ENCODE measurements at places on chromosomes 7 and 10.

DNA sequence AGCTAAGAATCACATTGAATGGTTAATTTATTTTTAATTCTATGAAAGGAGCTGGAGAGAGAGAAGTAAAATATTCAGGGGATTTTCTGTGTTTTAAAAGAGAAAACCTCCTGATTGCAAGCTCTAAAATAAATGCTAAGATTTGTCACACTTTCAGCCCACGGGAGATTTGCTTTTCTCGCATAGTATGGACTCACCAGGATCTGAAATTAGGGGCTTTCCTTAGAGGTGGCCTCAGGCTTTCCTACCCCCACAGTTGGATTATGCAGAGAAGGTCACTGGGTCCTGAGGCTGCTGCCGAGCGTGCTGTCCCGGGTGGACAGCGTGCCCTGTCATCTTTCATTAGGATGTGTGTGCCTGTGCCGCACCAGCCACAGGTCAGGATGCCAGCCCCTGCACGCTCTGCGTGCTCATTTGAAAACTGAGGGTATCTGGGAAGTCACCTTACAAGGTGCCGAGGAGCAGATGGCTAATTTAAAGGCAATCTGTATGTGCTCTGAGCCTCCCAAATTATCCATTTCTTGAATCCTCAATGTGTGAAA is 258.8 kb downstream of the CELF2 start:
- no peak for DNase-seq

- no peak for DNase-seq
These were observed 734.7 kb downstream of the KCNMA1 start for GRCh38 chr10:76902949-76903348.

DNA sequence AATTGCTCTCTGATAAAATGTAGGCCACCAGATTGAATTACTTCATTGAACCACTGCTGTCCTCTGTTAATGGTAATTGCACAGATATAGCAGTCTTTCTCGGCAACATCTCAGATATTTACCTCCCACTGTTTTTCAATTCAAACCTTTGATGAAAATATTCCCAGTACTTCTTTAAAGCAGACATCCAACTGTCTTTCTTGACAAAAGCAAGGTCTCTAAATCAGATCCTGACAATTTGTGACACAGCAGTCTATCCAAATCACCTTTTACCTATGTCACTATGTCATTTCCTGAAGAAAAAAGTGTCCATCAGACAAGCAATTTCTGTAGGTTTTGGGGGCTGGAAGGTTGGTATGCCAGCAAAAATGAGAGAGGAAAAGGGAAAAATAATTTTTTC is 555.7 kb downstream of the AUTS2 start:
- no peak for DNase-seq

DNA sequence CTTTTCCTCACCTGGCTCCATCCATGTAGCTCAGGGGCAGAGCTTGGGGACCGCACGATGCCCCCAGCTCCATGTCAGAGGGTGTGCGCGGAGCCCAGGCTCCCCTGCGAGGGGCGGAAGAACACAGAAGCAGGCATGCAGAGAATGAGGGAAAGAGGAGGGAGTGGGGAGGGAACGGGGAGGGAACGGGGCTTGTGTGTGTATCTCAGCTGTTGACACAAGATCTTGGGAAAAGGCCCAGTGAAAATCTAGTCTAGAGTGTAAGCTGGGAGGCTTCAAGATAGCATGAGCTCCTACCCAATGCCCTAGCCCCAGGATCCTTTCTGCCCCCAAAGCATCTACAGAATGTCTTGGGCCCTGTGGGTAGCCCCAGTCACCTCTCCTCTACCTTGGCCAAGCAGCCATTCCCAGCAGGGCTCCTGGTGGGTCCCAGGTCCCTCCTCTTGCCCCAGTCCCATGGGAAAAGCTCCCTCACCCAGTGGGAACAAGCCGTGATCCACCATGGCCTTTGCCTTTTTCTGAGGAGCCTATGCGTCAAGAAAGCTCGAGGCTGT is 25.1 kb upstream of the NDST2 start:
- no peak for DNase-seq

DNA sequence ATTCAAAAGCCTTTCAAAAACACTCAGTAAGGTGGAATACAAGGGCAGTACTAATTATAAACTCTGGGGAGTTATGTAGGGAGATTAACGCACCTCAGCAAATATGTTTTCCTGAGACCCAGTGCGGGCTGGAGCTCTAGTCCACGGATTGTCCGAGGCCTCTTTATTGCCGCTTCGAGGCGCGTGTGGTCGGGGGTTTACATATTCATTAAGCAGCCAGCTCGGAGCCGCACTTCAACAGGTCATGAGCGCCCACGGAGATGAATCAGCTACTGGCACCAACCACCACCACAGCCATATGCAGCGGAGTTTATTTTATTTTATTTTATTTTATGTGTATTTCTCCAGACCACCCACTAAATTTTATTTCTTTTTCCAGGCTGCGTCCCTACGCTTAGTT is 195.9 kb upstream of the ADARB2 start:
- DNase-seq = no peak

- no peak for DNase-seq
These were observed 182.4 kb downstream of the RAPGEF5 start for GRCh38 chr7:22174574-22174953.

- no peak for DNase-seq
These were observed 58.1 kb downstream of the WDR37 start for GRCh38 chr10:1114315-1114714.

- no peak for DNase-seq
These were observed 61.3 kb upstream of the BICC1 start for GRCh38 chr10:58451193-58451889.

GRCh38 chr10:93445097-93445960 is 36.8 kb downstream of the MYOF start:
- no peak for DNase-seq

GRCh38 chr7:24902276-24902675 is 77.7 kb downstream of the OSBPL3 start:
- DNase-seq = no peak

DNA sequence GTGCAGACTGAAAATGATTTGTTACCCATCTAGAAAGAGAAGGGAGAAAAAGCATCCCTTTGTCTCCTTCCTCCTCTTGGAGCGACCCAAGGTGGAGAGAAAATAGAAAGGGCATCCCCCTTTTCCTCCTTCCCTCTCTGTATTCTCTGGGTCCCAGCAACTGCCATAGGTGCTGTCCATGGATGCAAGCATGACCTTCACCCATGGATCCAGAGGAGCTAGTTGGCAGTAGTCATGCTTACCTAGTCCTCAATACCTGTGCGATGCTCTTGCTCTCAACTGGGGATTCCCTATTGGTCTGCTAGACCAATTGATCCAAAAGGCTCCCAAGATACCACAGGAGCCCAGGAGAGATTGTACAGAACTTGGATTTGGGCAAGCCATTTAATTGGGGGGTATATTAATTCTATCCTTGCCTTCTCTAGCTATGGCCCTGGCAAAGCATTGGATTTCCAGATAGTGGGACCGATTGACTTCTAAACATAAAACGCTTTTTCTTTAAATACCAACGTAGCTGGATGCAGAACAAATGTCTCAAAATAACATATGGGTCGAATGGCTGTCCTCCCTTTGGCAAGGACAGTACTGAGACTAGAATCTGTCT is 547.8 kb upstream of the IGFBP3 start:
- no peak for DNase-seq

DNA sequence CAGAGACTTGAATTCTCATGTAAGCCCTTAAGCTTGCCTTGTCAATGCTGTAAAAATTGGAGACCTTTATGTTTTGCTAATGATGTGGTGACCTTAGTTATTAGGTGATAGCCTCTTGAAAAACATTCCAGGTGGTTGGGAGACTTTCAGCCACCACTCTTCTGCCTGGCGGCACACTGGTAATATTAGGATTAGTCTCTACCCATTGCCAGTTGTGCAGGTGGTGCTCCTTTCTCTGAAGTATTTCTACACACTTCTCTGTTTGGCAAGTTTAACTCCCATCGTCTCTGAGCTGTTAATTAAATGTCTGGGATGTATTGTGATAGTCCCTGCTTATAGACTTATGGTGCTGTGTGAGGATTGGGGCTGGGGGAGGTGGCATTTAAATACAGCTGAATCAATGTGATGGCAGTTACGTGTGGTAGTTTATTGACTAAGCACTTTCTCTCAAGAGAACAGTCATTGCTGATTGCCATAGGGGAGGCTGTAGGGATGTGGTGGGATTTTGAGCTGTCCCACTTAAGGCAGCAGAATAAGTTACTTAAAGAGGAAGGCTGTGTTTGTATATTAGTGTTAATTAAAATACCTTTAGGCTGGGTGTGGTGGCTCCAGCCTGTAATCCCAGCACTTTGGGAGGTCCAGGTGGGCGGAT is 61.7 kb downstream of the DAGLB start:
- no peak for DNase-seq

- no peak for DNase-seq
These were observed 24.0 kb downstream of the OSBPL3 start for GRCh38 chr7:24956021-24956420.

GRCh38 chr7:134931487-134931886 is 54.8 kb upstream of the AGBL3 start:
- no peak for DNase-seq

DNA sequence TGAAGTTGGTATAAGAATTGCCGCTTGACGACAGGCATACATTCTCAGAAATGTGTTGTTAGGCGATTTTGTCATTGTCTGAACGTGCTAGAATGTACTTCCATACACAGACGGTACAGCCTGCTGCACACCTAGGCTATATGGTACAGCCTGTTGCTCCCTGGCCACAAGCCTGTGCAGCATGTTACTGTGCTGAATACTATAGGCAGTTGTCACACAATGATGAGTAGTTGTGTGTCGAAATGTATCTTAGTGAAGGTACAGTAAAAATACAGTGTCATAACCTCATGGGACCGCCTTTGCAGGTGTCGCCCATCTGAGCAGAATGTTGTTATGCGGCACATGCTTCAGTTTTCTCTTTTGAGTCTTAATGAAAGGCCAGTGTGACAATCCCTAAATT is 66.5 kb downstream of the SHH start:
- DNase-seq = no peak

DNA sequence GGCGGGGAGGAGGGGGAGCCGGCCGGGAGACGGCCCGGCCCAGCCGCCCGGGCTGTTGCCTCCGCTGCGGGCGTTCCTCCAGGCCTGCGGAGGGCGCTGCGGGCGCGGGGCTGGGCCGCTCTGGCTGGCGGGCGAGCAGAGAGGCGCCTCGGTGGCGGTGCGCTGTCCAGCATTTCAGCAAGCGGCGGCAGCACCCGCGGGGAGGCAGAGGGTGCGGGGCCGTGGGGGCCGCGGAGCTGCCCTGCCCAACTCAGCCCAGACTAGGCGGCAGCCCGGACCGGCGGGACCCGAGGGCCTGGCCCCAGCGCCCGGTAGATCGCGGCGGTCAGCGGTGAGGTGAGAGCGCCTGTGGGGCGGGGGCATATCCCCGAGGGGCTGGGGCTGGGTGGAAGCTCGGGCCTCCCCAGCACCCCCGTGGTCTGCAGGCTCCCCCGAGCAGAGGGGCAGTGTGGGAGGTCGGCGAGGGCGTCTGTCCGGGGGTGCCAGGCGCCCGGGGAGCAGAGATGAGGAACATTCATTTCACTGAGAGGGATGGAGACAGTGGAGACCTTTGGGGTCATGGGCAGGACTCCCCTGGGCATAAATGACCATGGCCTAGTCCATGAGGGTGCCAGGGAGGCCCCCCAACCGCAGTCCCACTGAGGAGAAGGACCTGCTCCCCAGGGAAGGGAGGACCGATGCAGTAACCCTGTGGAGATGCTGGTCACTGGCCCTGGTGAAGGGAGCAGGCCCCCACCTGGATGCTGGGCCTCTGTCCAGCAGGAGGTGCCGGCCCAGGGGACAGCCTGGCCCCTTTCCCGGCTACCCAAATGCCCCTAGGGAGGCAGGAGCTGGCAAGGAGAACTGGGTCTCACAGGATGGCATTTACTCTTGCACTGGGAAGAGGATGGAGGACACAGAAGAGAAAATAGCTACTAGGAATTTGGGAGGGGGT is at the start of gene SRRM3:
SRRM3 (plus strand) TSS at position 165 of the 934 bp plus-strand sequence. CDS start 33,171 bp downstream, outside the sequence.
- DNase-seq = peak; percentile 87

DNA sequence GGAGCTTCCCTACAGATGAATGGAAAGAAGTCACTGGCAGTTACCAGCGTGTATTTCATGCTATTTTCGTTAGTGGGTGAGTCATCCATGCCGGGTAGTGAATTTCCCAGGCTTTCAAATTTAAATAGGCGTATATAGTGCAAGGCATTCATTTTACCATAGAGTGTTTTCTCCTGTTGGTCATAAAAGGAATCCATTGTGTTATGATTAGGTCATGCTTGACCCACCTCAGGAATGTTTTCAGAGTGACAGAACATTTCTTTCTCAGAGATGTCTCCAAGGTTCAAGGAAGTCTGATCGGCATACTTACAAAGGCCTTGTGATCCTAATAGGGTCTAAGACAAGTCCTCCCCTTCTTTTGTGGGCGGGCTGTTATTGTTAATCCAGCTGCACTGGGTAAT is 110.7 kb downstream of the AKR1D1 start:
- no peak for DNase-seq

DNA sequence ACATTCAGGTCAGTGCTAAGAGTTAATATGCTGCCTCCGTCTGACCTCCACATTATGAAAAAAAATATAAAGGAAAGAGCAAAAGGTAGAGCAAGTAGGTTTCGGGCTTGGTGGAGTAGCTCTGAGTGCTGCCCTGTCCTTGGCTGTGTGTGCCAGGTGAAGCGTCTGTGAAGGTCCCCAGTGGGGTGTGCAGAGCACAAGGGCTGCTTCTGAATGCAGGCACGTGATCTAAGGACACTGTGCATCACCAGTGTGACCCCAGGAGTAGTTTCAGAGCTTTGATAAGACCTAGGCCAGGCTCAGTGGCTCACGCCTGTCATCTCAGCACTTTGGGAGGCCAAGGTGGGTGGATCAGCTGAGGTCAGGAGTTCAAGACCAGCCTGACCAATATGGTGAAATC is 36.0 kb downstream of the KLF6 start:
- DNase-seq = no peak

- DNase-seq = no peak
These were observed 757.1 kb downstream of the AUTS2 start for GRCh38 chr7:70355198-70356020.

- DNase-seq = no peak
These were observed 42.0 kb downstream of the PRPS1L1 start for GRCh38 chr7:17985473-17986239.

DNA sequence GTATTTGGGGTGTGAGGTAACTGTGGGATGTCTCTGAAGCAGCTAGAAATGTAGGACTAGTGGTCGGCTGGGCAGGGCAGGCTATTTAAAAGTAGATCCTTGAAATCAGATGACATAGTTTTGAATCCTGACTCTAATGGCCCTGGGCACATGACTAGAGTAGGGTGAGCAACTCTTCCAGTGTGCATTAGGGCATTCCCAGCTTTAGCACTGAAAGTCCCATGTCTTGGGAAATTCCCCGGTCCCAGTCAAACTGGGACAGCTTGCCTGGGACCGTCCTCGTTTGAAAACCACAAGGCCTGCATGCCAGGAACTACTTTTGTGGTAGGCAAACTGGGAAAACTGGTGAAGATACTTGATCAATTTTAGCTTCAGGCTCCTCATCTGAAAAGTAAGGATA is 255.3 kb downstream of the PTEN start:
- no peak for DNase-seq

DNA sequence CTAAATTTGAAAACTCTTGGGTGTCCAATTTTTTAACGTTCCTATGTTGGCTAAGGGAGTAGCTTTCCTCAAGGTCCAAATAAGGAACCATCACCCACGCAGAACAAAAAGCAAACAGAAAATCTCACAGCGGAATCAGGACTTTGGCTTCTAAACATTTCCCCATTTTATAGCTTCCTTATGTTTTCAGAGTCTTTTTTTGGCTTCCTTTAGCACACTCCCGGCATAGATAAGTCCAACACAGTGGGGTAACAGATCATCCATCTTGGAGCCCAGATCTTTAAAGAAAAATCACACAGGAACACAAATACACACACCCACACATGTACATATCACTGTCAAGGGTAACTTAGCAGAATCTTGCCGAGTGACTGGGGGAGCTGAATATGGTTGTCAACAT is 4.2 kb upstream of the TCF7L2 start:
- no peak for DNase-seq
